ENCODE measurements at places on chromosomes 12 and 14.

DNA sequence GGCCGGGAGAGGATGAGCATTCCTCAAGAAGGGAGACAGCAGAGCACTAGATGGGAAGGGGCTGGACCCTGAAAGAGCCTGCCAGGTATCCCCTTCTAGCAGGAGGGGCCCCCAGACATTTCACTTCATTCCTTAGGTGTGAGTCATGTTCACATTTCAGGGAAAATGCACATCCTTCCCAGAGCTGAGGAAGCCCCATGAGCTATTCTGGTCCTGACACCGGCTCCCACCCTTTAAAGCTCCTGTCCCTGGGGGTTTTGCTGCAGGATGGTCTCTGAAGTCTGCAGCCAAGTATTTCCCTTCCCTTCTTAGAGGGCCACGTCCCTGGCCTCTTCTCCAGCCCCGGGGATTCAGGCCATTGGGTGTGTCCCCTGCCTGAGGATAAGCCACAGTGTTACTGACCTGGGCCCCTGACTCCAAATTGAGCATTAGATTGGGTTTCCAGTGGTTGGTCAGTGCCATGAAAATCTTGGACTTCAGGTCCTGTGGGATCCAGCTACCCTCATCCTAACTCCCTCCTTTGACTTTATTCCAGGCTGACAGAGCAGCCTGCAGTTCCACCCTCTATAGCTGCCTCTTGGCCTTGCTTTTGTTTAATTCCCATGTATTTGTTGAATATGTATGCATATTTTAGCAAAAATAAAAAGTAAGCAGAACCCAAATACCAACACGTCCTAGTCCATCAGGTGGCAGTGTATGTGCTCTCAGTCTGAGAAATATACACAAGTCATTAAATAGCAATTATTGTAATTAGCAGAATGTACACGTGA lies 267.1 kb downstream of the CACNA1C start:
- DNase-seq, result no peak

GRCh38 chr12:123055281-123055766 lies 74.8 kb downstream of the ARL6IP4 start:
- no peak for DNase-seq

DNA sequence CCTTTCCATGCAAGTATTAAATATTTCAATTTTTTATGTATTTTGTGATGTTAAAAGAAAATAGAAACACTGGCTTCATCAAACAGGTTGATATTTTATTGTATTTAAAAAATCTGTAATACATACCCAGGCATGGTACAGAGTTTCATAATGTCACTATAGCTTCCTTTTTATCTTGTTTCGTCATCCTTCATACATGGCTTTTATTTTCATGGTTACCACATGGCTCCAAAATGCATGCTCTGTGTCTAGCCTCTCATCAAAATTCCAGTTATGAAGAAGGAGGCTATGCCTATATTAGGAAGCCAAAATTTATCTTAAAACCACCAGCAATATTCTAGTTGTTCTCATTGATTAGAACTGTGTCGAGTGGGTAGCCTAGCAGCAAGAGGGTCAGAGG lies 464.8 kb downstream of the BTG1 start:
- DNase-seq, result no peak

GRCh38 chr14:55450539-55450938 lies 10.1 kb upstream of the TBPL2 start:
- no peak for DNase-seq

- no peak for DNase-seq
Measured at GRCh38 chr12:88723219-88723618, 142.9 kb upstream of the KITLG start.

DNA sequence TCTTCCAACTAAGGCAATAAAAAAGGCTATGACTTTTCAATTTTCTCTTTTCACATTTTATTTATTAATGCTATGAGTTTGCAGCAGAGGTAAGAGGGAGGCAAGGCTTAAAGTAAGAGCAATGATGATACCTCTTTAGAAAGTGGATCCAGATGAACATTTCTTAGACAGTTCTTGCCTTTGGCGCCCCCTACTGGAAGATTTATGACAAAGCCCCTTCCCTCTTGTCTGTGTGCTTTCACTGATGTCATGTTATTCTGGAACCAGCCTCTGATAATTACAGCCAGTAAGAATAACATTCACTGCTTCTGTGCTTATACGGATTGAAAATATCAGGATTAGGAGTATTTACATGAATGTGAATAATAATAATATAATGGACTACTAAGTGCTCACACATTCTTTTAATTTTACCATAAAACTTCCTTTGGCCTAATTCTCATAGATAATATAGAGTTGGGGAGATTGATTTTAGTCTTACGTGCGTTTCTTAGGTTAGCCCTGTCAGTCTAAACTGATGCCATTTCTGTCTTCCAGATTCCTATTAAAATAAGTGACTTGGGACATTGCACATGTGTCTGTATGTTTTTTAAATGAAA lies 1929.9 kb upstream of the SEL1L start:
- no peak for DNase-seq

DNA sequence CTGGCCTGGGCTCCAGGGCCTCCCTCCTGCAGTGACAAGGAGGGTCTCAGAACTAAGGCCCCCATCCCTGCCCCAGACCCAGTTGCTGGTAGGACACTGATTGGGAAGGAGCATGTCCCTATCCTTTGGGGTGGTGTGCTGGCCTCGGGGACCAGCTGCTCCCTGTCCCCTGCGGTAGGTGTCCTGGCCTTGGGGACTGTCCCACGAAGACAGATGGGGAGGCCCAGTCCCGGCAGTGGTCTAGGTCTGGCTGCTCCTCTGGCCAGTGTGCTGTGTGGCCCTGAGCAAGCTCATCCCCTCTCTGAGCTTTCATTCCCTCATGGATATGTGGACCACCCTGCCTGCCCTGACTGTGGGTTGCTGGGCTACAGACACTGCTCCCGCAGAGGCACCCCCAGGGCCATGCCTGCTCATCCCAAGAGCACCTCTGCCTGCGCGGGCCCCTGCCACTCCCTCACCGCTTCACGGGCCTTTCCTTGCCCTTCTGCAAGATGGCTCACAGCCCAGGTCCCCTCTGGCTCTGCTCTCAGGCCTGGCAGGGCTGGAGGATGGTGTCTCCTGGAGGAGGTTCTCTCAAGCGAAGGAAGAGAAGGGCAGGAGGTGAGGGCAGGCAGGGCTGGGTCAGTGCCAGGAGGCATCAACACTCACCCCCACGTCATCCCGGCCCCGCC lies 12.5 kb downstream of the AHNAK2 start:
- DNase-seq, result no peak

DNA sequence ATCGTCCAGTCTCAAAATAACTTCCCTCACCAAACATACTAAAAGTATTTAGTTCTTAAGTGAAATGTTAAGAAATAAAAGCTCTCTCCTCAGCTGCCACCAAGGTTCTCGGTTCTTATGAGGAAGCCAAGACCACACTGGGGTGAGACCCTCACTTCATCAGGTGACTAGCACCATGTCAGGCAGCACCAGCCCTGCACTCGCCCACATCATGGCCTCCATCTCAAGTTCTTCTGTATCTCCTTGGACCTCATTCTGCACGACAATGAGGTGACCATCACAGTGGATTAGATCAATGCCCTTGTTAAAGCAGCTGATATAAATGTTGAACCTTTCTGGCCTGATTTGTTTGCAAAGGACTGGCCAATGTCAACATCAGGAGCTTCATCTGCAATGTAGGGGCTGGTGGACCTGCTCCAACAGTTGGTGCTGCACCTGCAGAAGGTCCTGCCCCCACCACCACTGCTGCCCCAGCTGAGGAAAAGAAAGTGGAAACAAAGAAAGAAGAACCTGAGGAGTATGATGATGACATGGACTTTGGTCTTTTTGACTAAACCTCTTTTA lies 12.4 kb downstream of the SEC23A start:
- DNase-seq, result no peak

GRCh38 chr12:117360551-117361346 lies 677 bp downstream of the NOS1 start:
- no peak for DNase-seq

DNA sequence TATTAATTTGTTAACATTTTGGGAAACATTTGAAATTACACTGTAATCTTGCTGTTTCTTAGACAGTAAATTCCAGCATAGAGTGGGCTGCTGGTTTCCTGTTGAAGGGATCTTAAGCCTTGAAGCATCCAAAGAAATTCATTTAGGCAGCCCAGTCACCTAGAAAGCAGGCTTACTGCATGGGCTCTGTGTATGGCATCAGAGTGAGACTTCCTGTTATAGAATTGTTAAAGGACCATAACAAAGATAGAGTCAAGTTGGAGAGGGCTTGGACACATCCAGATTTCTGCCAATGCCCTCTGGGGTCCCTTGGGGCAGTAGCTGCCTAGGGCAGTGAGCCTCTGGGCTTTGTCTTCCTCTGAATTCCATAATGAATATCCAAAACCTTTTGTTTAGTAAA lies 149.2 kb downstream of the DYRK2 start:
- no peak for DNase-seq

- DNase-seq, result no peak
Measured at GRCh38 chr12:10632226-10632625, 18.8 kb upstream of the MAGOHB start.

DNA sequence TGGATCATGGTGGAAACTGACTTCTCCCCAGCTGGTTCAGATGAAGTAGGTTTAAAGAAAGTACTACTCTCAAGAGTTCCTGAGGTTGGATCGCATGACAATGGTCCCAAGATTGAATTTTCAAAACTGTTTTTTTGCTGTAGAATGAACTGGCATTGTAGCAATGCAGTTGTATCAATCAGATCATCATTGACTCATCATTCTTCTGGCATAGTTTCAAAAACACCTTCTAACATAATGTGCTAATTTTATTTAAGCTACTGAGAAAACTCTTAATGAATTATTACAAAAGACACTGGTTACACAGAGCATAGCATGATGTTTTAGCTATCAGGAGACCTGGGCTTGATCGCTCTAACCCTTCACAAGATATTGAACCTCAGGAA lies 384.5 kb upstream of the DCN start:
- no peak for DNase-seq

- no peak for DNase-seq
Measured at GRCh38 chr14:92670643-92671366, 77.6 kb downstream of the LGMN start.

DNA sequence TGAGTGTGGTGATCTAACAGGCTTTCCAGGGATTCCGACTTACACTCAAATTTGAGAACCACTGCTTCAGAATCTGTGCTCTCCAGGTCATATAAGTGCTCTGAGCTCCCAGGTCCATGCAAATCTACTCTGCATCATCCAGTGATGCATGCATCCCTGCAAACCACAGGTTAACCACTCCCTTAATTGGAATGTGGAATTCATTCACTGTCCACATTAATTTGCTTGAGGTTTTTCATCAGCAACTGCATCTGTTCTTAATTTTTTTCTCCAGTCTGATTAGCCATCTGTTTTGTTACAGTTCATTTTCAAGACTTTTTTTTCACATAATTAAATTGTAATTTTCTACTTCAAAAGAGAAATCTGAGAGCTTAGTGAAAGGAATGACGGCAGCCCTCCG lies 43.4 kb upstream of the RIN3 start:
- no peak for DNase-seq

DNA sequence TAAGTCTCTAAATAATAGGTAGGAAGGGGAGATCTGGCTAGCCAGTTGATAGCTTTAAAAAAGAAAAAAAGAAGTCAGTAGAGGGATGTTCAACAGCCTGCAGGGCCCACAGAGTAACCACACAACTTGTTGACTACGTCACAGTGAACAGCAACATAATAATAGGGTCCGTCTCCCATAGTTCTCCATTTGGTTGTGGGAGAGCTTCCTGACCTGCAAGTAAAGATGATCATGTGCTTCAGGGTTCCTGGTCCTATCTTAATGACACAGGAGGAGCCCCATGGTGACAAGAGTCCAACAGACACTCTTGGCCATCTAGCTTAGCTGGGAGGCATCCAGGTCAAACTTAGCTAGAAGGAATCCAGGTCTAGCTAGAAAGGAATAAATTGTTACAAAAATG lies 36.2 kb downstream of the FGD6 start:
- no peak for DNase-seq

GRCh38 chr12:100567945-100568344 lies 5.5 kb upstream of the GAS2L3 start:
- no peak for DNase-seq

GRCh38 chr12:58388261-58388660 lies 446.9 kb downstream of the ATP23 start:
- DNase-seq, result no peak

- no peak for DNase-seq
Measured at GRCh38 chr12:12812174-12812573, 972 bp upstream of the DDX47 start.

- no peak for DNase-seq
Measured at GRCh38 chr14:69226736-69227135, 33.2 kb upstream of the GALNT16 start.

DNA sequence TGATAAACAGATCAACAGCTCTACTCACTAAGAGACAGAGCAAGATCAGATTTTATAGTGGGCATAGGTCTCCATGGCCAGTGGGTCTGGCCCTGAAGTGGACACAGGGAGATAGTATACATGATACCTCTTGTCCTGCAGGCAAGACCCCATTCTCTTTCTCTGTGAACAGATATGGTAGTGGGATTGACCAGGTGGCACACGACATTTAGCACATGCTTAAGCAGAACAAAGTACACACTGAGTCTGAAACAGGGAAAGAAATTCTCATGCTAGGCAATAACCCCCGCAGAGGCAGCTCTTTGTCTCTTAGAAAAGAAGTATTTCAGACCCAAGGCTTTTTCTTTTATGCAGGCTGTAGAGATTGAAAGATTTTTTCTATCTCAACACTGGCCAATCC lies 1331.2 kb downstream of the FSCB start:
- DNase-seq, result no peak

DNA sequence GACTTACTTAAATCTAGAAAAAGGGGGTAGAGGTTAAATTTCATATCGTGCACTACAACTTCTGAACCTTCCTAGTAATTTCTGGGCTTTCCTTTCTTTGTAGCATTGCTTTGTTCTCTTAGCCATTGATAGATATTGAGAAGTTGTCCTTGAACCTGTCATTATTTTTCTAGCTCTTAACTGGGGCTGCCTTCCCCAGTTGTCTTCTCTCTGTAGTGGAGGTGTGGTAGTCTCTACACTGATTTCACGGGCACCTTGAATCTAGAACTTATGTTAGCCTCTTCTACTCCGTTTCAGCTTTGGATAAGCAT lies 504.0 kb downstream of the PCNX1 start:
- no peak for DNase-seq

- no peak for DNase-seq
Measured at GRCh38 chr12:47377414-47378221, 297.9 kb upstream of the AMIGO2 start.

DNA sequence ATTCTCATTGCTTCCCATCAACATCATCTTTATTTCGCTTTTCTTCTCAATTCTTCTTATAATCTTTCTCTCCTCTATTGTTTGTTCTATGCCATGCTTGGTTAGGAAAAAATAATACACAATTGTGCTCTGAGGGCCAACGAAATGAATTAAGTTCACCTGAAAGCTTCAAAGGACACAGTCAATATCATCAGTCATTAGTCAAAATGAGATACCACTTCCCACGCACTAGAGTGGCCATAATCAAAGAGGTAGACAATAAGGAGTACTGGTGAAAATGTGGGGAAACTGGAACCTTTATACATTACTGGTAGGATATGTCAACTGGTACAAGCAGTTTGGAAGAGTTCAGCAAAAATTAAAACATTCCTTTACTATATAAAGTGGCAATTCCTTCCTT lies 91.5 kb downstream of the TMTC1 start:
- no peak for DNase-seq

GRCh38 chr12:123379391-123379790 lies 4.5 kb upstream of the KMT5A start:
- DNase-seq, result no peak

- DNase-seq, result no peak
Measured at GRCh38 chr14:56357428-56357827, 222.2 kb upstream of the TMEM260 start.

GRCh38 chr12:93634416-93634815 lies 42.8 kb upstream of the CRADD start:
- no peak for DNase-seq

- no peak for DNase-seq
Measured at GRCh38 chr14:41960281-41960680, 353.6 kb downstream of the LRFN5 start.

All from stimulated activated naive CD4-positive, alpha-beta T cell (primary cell).